ENCODE measurements at places on chromosomes 13 and 19. TPM values are rescaled to one million over a fixed set of nuclear protein-coding genes. Genes with fewer than 3 reads are reported as not detected.

DNA sequence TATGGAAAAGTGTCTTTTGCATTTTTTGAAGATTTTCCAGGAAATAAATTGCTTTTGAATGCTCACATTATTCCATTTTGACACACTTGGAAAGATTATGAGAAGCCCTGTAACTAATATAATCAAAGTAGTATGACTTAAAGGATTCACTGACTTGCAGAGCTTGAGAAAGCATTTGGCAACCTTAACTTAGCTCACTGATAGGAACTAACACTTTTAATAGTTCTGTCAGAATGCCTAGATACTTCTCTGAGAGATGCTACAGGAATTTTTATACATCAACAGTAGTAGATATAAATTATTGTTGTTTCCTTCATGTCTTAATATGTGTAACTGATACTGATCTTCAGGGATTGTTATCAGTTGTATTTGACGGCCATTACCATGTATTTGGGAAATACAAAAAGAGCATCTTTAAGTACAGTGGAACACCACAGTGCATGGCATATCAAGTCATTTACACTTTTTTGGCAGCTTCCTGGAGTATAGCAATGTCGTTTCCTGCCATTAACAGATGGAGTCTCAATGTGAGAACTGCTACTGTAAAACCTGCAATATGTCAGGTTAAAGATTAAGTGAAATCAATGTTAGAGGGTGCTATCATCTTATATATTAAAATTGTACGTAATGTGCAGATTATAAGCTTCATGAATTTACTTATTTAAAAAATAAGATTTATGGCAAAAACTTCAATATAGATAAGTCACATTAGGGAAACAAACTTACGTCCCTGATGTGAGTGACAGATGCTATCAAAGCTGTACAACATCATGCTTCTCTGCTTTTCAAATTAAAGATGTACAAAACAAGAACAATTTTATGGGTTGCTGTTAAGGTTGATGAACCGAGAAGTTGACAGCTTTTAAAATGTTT lies 1159.8 kb upstream of the MIR17HG start:
- no peak for DNase-seq

- DNase-seq: no peak
Observed at GRCh38 chr13:38527140-38527539, 159.7 kb upstream of the FREM2 start.

- no peak for DNase-seq
Observed at GRCh38 chr19:5947435-5947834, 30.5 kb downstream of the RANBP3 start.

GRCh38 chr19:4171676-4172075 lies 10.7 kb downstream of the SIRT6 start:
- DNase-seq: no peak

GRCh38 chr19:46748325-46749109 lies 2.3 kb upstream of the STRN4 start:
- peak; percentile 62 for DNase-seq

DNA sequence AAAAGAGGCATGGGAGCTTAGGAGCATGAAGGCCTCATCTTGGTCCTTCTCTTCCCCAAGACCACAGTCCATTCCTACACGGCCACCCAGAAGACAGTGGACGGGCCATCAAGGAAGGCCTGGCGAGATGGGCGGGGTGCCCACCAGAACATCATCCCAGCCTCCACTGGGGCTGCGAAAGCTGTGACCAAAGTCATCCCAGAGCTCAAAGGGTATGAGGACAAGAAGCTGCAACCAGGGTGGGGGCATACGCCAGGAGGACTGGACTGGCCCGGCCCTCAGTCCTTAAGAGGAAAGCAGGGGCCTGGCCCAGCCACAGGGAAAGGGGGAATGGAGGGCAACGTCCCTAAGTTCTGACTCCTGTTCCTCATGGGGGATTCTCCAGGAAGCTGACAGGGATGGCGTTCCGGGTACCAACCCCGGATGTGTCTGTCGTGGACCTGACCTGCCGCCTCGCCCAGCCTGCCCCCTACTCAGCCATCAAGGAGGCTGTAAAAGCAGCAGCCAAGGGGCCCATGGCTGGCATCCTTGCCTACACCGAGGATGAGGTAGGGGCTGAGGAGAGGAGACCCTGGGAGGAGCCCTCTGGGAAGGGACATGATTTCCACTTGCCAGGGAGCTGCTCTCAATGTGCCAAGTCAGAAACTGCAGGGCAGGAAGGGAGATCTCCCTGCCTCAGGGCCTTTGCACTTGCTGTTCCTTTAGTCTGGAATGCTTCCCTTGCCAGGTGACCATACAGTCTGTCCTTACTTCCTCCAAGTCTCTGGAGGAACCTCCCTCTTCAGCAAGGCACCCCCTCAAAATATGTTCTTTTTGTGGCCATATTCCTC lies 1.9 kb upstream of the TMEM147 start:
- DNase-seq: no peak

- DNase-seq: no peak
Observed at GRCh38 chr19:355134-355533, 10.5 kb upstream of the MIER2 start.

GRCh38 chr19:55487924-55488687 lies at the start of gene SSC5D:
SSC5D (plus strand) TSS chr19:55488436; CDS start chr19:55488590, 154 bp downstream.
- DNase-seq: no peak

GRCh38 chr13:43647471-43647870 lies 139.3 kb downstream of the ENOX1 start:
- no peak for DNase-seq

The BORA gene
- 18.3 TPM for total RNA-seq

The ERICH6B gene
- not detected for total RNA-seq

The CLIP3 gene
- total RNA-seq: 1.9 TPM

The ZNF90 gene
- 3.2 TPM for total RNA-seq

The SIGLEC11 gene
- total RNA-seq: not detected

The URAD gene
- total RNA-seq: not detected

The ADGRE2 gene
- 2.7 TPM for total RNA-seq

The CD37 gene
- 141 TPM for total RNA-seq

Data from activated T-helper 2 cell treated with anti-CD3 and anti-CD28 coated beads, Interferon-gamma antibody, Interleukin-2, Interleukin-4, amounts not matched to agents 10 μg/mL and 5 μg/mL and 100 μg/mL, durations not matched to agents 14 hours and 24 hours and 36 hours (primary cell).